ENCODE measurements at places on chromosomes 11 and 22.

DNA sequence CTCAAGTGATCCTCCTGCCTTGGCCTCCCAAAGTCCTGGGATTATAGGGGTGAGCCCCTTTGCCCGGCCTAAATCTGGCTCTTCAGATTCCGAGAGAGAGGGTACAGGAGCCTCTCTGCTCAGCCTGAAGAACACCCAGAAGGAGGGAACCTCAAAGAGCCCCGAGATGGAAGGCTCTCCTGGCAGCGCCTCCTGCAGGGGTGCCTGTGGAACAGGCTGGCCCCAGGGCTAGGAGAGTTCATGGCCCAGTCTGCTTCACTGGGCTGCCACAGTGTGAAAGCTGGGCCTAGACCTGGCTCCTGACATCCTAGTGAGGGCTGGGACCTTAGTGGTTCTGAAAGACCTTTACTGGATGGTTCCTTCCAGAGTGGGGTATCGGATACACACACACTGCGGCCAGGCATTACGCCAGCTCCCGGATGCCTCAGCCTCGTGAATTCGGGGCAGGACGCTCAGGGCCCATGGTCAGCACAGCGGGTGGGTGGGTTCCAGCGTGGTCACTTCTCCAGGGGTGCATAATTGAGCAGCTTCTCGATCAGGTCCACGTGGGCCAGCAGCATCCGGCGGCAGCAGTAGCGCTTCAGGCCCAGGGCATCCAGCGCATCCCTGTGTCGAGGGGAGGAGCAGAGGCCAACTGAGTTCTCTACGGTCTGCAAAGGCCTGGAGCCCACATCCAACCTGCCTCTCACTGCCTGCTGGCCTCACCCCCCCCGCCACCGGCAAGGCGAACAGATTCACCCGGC, 2.3 kb downstream of the POLR2L start:
- no peak for DNase-seq

DNA sequence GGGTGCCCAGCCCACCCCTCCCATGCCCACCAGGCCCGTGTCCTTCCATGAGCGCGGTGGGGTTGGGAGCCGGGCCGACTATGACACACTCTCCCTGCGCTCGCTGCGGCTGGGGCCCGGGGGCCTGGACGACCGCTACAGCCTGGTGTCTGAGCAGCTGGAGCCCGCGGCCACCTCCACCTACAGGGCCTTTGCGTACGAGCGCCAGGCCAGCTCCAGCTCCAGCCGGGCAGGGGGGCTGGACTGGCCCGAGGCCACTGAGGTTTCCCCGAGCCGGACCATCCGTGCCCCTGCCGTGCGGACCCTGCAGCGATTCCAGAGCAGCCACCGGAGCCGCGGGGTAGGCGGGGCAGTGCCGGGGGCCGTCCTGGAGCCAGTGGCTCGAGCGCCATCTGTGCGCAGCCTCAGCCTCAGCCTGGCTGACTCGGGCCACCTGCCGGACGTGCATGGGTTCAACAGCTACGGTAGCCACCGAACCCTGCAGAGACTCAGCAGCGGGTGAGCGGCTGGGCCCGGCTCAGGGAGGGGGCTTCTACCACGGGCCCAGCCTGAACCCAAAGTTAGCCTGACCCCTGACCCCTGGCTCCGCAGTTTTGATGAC, 3.0 kb downstream of the PKP3 start:
- no peak for DNase-seq

DNA sequence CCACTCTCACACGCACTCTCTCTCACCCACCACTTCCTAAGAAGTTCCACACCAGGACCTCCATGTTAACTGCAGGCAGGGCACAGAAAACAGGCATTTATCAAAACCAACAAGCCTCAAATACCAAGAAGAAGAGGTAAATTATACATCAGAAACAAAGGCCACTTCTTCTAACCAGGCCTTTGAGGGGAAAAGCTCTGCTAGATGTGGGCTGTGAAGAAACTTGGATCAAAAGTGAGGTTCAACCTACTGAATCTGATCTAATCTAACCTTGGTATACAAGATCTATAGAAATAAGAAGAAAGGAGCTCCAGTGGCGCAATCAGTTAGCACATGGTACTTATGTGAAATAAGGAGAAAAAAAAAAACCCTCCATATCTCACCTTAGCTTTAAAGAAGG, 91.9 kb downstream of the FAM168A start:
- DNase-seq, result no peak

- DNase-seq, result no peak
Observed at GRCh38 chr22:49153921-49154320, 673.8 kb downstream of the BRD1 start.

- DNase-seq, result no peak
Observed at GRCh38 chr11:34259087-34259486, 98.7 kb downstream of the ABTB2 start.

- DNase-seq, result no peak
Observed at GRCh38 chr11:72586321-72587090, 87.7 kb downstream of the PDE2A start.

- no peak for DNase-seq
Observed at GRCh38 chr11:27717801-27718229, 17.6 kb upstream of the BDNF start.

DNA sequence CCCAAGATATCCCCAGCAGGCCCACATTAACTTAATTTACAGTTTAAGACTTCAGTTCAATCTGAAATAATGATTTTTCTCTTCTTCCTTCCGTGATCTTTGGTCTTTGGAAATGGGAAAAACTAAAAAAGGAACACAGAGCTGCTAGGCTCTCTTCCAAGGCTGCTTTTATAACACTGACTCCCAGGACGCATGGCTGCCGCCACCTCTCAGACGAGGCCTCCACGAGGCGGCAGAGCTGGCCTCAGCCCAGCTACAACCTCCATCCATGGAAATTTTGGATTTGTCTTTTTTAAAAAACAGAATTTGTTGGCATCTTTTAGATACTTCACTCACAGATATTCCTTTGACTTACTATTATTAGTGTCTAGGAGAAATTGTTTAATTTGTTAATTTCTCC, 385.5 kb upstream of the SYN3 start:
- no peak for DNase-seq

GRCh38 chr11:35321111-35321510, 98.2 kb downstream of the SLC1A2 start:
- no peak for DNase-seq

- DNase-seq, result no peak
Observed at GRCh38 chr11:78376858-78377257, 40.8 kb downstream of the GAB2 start.

DNA sequence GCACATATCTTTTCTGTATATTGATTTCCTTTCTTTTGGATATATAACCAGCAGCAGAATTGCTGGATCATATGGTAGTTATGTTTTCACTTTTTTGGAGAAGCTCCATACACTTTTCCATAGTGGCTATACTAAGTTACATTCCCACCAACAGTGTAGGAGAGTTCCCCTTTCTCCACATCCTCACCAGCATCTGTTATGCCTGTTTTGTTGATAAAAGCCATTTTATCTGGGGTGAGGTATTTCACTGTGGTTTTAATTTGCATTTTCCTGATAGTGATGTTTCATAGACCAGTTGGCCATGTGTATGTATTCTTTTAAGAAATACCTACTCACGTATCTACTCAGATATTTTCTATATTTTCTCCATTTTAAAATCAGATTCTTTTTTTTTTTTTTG, 419.3 kb upstream of the FAT3 start:
- no peak for DNase-seq

GRCh38 chr11:15690320-15690719, 575.6 kb downstream of the INSC start:
- DNase-seq, result no peak

DNA sequence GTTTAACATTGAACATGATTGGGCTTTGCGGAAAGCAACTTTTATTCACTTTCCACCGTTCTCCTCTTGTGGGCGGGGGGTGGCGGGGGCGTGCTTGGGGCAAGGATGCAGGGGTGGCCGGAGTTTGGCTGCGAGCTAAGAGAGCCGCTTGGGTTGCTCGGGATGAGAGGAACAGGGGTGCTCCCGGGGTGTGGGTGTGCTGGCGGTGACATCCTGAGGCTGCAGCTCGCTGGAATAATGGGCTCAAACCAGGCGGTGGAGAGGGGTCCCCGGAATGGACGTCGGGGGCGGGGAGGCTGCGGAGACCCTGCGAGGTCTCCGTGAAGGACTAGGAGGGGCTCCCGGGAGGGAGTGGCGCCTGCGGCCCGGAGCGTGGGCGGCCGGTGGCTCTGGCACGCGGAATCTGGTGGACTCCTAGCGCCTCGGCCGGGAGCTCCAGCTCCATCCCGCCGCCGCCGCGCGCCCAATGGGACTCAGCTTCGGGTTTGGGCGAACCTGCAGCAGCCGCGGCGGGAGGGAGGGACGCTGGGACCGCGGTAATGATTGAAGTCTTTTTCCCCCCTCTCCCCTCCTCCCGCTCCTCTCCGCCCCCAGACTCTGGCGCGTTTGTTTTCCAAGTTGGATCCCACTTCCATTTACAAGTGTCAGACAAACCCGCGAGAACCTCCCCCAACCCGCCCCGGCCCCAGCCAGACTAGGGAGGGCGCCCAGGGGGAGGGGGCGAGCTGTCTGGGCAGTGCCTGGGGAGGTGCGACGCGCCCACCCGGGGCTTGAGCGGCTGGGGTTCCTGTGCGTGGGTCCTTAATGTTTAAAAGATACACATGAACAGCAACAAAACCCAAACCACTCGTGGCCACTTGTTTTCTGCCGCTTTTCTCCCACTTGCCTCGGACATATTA, 2.0 kb downstream of the FAT3 start:
- no peak for DNase-seq

GRCh38 chr22:44752285-44753188, at the start of gene ARHGAP8:
Gene ARHGAP8, plus strand, starts transcription at chr22:44752575. Its CDS starts 33,953 bp downstream, at chr22:44786528.
- DNase-seq, result no peak

- no peak for DNase-seq
Observed at GRCh38 chr11:117916956-117917355, 12.2 kb downstream of the TMPRSS13 start.

GRCh38 chr11:3817181-3817800, 8.9 kb downstream of the PGAP2 start:
- no peak for DNase-seq

DNA sequence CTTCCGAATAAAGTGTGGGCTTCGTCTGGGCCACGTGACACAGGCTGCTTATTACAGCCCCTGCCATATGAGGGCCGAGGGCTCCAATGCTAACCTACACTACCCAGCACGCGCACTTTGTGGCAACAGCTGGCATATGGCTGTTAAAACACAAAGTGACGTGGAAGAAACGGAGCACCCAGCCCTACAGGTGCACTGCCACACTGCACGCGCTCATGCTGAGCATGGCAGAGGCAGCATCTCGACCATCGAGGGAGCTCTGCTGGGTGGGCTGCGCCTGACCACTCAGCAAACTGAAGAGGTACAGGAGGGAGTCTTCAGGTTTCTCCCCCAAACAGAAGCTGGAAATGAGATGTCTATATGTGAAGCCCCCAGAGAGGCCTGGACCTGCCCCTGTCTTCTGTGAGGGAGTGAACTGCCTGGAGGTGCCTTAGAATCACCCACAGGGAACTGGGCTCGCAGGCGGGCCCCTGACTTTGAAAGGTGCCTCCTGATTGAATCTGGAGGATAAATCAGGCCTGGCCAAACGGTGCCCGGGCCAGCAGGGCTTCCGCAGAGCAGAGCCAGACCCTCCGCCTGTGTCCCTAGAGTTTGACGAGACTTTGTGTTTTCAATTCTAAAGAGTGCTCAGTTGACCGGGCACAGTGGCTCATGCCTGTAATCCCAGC, 18.3 kb downstream of the TSSC4 start:
- DNase-seq, result no peak

DNA sequence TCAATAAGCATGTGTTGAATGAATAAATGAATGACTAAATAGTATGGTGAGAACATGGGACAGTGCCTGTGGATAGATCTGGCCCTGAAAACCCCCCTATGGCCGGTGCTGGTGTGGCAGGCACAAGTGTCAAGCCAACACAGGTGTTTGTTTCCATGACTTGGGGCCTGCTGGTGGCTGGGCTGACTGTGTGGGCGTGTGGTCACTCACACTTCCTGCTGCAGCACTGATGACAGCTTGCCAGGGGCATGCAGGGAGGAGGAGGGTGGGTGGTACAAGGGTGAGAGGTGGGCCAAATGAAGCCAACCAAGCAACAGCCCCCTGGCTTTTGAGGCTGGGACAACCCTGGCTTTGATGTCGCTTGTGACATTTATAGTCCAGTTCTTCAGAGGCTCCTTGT, 30.3 kb upstream of the ABCC8 start:
- DNase-seq, result no peak

GRCh38 chr11:106524436-106524835, 447.0 kb downstream of the AASDHPPT start:
- DNase-seq, result no peak

DNA sequence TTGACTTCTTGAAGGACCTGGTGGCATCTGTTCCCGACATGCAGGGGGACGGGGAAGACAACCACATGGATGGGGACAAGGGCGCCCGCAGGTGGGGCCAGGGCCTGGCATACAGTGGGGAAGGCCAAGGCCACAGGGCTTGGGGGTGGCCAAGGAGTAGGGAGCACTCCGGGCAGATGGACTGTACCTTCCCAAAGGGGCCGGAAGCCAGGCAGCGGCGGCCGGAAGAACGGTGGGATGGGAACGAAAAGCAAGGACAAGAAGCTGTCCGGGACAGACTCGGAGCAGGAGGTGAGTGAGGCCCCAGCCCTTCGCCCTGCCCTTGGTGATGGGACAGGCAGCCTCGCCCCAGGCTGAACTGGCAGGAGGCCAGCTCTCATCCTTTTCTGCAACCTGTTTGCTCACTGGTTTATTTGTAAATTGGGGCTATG, 1.2 kb downstream of the DRAP1 start:
- no peak for DNase-seq

DNA sequence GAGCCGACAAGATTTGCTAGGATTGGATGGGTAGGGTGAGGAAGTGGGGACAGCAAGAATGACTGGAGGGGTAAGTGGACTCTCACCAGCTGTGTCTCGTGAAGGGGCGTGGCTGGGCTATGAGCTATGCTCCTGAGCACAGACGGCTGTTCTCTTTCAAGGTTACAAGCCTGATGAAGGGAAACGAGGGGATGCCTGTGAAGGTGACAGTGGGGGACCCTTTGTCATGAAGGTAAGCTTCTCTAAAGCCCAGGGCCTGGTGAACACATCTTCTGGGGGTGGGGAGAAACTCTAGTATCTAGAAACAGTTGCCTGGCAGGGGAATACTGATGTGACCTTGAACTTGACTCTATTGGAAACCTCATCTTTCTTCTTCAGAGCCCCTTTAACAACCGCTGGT, 19.9 kb downstream of the F2 start:
- DNase-seq, result no peak

- DNase-seq, result no peak
Observed at GRCh38 chr22:40951795-40952605, 822 bp downstream of the RBX1 start.

GRCh38 chr22:47616396-47617020, 854.1 kb downstream of the TBC1D22A start:
- no peak for DNase-seq
